Stimulated activated naive CD8-positive, alpha-beta T cell treated with anti-CD3 and anti-CD28 coated beads, Interleukin-15, Interleukin-2, amounts not matched to agents 100 U/mL and 50 U/mL, for 24 hours (primary cell): ENCODE measurements at places on chromosomes 12 and 14.

DNA sequence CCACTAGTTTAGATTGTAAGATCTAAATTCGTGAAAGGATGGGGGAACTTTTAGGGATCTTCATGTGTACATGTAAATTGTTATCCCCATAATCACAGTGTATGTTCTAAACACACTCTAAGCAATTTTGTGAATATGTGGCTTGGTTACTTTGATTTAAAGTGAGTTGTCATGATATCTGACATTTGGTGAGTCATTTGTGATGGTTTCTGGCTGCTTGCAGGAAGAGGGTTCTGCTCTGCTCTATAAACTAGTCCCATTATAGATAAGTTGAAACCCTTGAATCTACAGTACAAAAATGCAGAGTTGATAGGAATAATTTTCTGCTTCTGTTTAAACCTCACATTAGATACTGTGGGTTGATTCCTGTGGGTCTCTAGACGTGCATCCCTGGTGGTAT, 14.8 kb downstream of the GUCY2C start:
- DNase-seq: no peak

DNA sequence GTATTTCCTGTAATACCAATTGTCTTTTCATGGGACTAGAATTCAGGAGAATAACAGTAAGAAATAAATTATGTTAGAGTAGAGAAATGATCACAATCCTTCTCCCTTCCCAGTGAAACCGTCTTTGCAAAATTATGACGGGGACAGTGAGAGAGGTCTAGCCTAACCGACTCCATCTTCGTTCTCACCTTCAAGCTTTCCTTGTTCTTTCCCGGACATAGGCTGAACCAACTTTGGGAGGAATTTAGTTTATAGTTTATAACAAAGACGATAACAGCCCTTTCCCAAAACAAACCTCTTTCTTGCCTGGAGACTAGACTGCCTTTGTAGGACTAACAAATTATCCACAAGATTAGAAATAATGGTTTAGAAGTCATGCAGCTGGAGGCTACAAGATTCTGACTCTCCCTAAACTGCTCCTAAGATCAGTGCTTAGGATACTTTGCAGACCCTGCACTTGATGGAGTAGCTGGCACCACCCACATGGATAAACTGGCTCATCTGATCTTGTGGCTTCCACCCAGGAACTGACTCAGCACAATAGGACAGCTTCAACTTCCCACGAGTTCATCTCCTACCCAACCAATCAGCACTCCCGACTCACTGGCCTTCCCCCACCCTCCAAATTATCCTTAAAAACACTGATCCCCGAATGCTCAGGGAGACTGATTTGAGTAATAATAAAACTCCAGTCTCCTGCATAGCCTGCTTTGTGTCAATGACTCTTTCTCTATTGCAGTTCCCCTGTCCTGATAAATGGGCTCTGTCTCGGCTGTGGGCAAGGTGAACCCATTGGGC, 521.2 kb upstream of the TBX3 start:
- no peak for DNase-seq

DNA sequence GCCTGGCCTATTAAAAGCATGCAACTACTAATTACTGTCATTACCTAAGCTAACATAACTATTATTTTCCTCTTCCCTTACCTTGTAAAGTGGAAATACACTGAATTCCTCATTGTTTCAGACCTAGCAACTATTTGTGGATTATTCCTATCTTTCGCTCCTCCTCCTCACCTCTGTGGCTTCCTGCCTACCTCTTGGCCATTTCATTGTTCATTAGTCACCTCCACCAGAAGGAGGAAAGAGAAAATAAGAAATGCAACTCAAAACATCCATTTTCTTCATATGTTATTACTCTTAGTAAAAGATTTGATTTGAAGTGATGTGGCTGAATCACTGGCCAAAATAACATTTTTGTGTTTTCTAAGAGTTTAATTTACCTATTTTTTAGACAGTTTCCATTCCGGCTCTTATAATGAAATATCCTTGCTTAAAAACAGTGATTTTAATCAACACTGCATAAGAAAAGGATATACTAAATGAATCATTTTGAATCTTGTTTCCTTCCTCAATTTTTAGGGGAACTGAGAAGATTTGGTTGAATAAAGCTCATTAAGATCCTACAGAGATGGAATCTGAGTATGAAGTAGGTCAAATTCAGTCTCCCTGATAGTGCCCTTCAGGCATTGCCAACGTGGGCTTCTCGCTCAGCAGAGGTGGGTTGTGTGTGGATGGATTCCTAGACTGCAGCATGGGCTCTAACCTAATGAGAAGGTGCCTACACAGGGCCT, 27.6 kb upstream of the ARHGAP5 start:
- DNase-seq: no peak

- DNase-seq: no peak
These were observed 42.0 kb upstream of the TBC1D15 start for GRCh38 chr12:71797531-71797930.

DNA sequence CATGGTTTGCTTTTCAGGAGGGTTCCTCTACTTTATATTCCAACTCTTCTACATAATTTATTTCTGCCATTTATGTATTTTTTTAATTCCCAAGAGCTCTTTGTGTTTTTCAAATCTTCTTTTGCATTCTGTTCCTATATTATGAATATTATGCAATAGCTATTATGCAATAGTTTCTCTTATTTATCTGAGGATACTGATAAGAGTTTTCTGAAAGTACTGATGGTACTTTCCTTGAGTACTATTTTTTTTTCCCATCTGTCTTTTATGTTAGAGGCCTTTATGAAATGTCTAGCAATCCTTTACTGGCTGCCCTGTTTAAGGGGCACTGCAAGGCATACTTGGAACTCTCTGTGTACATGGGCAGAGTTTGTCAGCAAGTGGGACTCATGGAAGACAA, 93.4 kb downstream of the SLC41A2 start:
- no peak for DNase-seq

GRCh38 chr12:86261142-86261541, 5.0 kb upstream of the MGAT4C start:
- no peak for DNase-seq

DNA sequence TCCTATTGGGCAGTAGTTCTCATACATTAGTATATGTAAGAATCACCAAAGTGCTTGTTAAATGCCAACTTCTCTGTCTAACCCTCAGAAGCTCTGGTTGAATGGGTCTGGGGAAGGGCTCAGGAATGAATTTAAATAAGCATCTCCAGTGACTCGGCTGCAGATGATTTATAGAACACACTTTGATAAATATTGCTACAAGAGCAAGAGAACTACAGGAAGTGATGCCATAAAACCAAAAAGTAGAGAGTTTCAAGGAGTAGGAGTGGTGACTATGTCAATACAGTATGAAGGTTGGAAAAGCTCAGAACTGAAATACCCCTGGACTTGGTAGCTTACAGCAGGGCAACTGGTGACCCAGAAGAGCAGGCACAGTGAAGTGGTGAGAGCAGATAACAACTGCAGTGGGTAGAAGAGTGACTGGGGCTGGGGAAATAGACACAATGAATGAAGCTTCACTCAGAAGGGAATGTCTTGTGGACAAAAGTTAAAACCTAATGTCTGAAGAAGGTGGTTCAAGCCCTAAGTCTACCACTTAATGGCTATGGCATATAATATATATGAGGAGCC, 8.0 kb upstream of the PLEKHA5 start:
- no peak for DNase-seq

DNA sequence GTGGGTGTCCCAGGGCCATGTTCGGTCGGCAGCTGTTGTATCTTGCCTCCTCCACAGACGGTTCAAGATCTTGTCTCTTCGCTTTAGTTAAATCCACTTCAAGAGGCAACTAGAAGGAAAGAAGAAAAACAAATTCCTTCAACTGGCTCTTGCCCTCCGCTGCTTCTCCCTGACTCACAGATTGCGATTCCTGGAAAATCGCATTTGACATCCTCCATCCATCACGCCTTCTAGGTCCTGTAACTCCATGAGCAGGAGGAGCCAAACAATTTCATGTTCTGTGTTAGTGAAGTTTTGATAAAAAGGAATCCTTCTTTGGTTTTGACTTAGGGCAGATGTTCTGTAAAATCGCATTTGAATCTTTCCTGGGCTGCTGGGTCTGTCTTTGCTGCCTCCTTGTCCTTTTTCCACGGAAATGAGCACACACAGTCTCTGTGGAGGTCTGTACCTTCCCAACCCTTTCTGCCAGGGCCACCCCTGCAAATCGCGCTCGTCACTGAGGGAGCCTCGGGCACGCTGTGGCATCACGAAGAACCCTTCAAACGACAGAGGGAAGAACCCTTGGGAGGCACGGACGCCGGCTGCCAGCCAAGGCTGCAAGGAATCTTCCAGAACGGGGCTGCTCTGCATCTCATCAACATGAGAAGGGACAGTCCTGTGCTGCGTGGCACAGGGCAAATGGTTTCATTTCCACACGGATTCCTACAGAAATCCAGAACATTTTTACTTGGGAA, 32.6 kb downstream of the RAD52 start:
- DNase-seq: no peak

DNA sequence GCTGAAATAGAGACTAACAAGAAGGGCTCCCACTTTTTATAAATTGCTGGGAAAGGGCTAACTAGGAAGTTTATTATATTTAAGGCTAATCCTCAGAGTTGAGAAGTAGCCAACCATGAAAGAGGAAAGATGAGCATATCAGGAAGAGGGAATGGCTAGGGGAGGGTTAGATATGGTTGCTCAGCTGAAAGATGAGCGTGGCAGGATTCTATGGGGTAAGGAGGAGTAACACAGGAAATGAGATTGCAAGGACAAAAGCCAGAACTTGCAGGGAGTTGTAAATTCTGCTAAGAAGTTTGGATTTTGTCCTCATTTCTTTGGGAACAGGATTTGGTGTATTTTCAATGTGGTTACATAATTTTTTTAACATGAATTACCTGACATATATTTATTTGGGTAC, 127.4 kb upstream of the ATP2B1 start:
- DNase-seq: no peak
